IPS-NIHi11 (cell line): ENCODE measurements at places on chromosomes 3 and 15.

DNA sequence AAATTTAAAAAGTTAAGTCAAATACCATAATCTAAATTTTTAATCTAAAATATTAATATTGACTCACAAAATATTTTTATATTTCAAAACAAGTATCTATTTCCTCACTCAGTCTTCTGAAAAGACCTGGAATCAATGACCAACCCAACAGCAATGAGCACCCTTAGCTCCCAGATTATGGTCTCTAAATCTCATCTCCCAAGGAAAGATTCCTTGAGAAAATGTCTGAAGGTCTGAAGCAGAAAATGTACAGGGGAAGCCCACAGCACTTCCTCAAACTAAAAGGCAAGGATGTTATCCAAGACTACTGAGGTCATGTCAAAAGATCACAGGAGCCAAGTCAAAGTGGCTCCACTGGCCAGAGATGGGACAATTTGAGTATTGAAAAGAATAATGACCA is 51.0 kb upstream of the SLCO2A1 start:
- no peak for DNase-seq

- DNase-seq = no peak
Measured at GRCh38 chr3:4981665-4982494, 2.6 kb downstream of the BHLHE40 start.

- no peak for DNase-seq
Measured at GRCh38 chr3:48090166-48090939, 74.1 kb upstream of the MAP4 start.

- no peak for DNase-seq
Measured at GRCh38 chr15:68774120-68774519, 46.6 kb downstream of the ANP32A start.

GRCh38 chr3:160108362-160108761 is 116.9 kb upstream of the C3orf80 start:
- no peak for DNase-seq

GRCh38 chr3:153266619-153267018 is 104.6 kb downstream of the RAP2B start:
- no peak for DNase-seq
